Stimulated activated CD8-positive, alpha-beta memory T cell treated with anti-CD3 and anti-CD28 coated beads, Interleukin-7, amount 100 ng/mL, for 1 hour (primary cell): ENCODE measurements at places on chromosomes 3 and 15.

GRCh38 chr15:77853008-77853328, 220.3 kb upstream of the LINGO1 start:
- DNase-seq, result no peak

DNA sequence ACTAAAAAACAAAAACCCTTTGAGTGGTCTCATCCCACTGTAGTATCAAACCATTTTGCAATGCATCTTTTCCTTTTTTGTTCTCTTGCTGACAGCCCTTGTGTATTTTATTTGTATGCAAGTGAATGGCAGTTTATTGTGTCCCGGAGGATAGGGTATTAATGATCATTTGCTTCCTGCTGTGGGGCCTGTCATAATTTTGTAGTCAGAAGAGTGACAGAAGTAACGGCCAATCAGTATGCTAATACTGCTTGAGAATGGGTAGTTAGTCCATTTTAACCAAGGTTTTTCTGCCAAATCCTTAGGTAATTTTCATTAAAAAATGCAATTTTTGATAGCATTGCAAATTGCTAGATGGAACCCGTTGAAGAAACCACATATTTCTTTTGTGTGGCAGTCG, 75.5 kb upstream of the PLSCR5 start:
- no peak for DNase-seq

- DNase-seq, result no peak
These were observed 4.6 kb upstream of the TRA2B start for GRCh38 chr3:185942396-185942795.

- DNase-seq, result no peak
These were observed 84.8 kb downstream of the RAP2B start for GRCh38 chr3:153246806-153247205.

DNA sequence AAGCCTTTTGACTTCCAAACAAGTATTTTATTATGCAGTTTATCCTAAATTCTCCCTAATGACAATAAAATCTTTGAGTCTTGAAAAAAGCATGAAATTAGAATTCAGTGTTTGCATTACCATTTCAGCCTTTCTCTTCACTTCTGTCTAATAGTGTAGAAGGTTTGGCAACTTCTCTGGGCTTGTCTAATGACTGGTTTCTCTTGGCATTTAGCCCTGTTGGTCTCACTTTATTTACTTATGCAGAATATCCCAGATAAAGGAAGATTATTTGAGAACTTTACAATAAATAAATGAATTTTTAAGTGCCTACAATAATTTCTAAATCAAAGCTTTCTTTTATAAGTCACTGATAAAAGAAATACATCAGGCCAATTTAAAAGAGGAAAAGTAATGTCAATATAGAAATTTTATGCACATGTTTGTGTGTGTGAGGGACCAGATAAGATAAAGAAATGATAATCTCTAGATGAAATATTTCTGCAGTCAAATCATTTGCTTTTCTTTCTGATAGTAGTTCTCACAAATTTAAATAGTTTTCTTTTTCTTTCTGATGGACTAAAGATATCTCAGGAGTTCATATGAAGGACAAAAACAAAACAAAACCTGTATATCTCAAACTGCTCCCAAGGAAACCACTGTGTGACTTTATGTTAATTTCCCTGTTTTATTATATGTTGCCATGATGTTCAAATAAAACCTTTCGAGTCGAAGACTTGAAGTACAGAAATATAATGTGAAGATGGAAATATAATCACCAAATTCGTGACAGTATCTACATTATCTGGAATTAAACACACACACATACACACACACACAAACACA, 533.1 kb upstream of the CBLB start:
- DNase-seq, result no peak

- no peak for DNase-seq
These were observed 31.0 kb downstream of the P3H2 start for GRCh38 chr3:190089711-190090110.

DNA sequence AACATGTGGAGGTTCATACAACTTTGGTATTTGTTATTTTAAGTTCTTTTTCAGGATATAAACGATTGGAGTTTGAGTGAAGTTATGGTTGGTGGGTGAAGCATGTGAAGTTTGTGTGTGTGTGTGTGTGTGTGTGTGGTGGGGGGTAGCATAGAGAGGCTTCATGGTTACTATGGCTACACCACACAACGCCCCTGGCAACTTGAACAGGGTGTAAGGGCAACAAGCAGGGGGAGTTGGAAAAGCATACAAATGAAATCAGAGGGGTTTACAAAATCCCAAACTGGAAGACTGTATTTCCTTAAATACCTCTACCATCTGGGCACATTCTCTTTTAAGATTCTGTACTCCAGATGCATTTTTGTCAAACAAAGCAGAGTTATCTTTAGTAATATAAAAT, 207.5 kb downstream of the SV2B start:
- DNase-seq, result no peak

- no peak for DNase-seq
These were observed 210.0 kb upstream of the PPP2R3A start for GRCh38 chr3:135755330-135756105.

DNA sequence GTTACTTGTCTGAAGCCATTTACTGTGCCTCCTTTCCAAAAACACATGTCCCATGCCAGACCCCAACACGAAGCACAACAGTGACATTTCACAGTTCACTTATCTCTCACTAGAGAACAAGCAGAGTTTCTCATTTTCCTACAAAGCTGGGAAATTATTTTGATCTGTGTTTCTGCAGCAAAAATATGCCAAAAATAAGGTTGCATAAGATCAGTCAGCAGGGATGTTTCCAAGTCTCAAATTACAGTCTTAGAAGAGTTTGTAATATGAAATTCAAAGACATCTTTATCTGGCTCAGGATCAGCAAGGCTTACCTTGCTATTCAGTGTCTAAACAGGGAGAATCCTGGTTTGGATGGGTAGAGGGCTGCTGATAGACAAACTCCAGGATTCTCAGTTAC, 75.5 kb downstream of the GJD2 start:
- no peak for DNase-seq

GRCh38 chr3:137542049-137542448, 222.1 kb upstream of the SOX14 start:
- no peak for DNase-seq

GRCh38 chr3:170270282-170270881, 48.2 kb downstream of the PRKCI start:
- no peak for DNase-seq

- DNase-seq, result no peak
These were observed 28.0 kb downstream of the RAD51 start for GRCh38 chr15:40722934-40723333.

DNA sequence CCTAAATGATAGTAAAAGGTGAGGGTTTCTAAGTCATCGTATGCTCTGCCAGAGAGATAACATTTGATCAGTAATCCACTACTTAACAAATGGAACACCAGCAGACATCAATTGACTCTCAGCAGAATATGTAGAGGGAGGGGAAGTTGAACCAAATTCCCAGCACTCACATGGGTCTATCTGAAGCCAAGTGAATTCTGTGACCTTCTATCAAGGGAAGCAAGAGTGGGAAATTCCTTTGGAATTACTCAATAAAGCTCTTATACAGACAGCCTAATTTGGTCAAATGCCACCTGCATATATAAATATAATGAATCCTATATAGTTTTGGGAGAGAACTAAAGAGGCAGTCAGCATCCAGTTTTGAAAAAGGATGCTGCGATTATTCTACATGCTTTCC, 15.8 kb upstream of the KCNMB2 start:
- DNase-seq, result no peak

- DNase-seq, result no peak
These were observed 56.1 kb upstream of the MCF2L2 start for GRCh38 chr3:183484431-183485075.

- DNase-seq, result no peak
These were observed 236.6 kb downstream of the KCNH8 start for GRCh38 chr3:19384868-19385267.

GRCh38 chr3:159987291-159987711, 1.3 kb upstream of the IL12A start:
- DNase-seq, result no peak

DNA sequence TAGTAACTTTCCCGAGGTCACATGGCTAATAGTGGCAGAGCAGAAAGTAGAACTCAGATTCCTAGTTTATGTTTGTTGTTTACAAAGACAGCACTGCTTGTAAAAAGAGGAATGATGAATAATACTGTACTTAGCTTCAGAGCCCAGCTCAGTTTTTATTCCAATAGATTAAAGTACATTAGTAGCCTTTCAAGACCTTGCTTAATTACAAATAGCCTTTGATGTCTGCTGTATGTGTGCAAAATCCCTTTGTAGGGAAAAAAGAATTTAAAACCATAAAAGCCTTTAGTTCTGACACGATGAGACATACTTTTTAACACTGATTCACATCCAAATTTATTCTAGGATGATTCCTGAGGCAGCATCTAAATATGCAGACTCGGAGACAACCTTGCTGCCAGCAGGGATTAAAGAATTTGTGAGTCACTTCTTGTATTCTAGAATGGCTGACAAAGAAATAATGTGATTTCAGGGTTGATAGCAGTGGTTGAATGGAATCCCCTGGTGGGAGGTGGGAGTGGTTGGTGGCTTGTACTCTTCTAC, 324.2 kb upstream of the TGFBR2 start:
- DNase-seq, result no peak

DNA sequence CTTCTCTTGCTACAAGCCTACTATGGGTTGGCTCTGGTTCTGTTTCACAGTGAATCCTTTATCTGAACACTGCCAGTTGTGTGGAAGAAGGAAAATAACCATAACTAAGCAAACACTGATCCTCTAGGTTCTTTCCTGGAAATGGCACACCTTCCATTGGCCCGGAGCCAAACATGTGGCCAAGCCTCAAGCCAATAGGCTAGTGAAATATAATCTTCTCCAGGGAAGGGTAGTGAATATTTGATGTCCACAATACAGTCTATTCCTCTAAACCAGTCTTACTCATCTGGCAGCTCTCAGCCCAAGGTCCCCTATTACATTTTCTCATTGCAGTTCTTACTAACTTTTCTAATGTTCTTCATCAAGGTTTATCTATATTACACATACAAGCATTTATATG, 921.3 kb downstream of the TUSC7 start:
- DNase-seq, result no peak

DNA sequence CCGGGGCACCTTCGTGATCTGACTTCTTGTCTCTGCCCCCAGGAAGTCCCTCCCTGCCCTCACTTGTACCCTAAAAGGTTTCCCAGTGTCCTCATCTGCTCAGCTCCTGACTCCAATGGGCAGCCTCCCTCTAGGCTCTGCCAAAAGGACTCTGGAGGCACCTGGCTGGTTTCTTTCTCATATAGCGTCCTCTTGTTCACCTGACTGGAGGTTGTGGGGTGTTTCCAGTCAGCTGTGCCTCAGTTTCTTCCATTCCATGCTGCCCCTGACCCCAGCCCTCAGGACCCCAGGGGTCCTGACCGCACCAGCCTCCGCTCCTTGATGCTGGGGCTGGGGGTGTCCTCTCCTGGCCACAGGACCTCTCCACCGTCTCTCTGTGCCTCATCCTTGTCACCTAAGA, 2.5 kb downstream of the PRR23E start:
- DNase-seq, result no peak

- no peak for DNase-seq
These were observed 22.8 kb downstream of the ADPGK start for GRCh38 chr15:72760590-72761260.
